Panc1 (cell line): ENCODE measurements at places on chromosomes 12 and 14. TPM values are rescaled to one million over a fixed set of nuclear protein-coding genes. Genes with fewer than 3 reads are reported as not detected.

DNA sequence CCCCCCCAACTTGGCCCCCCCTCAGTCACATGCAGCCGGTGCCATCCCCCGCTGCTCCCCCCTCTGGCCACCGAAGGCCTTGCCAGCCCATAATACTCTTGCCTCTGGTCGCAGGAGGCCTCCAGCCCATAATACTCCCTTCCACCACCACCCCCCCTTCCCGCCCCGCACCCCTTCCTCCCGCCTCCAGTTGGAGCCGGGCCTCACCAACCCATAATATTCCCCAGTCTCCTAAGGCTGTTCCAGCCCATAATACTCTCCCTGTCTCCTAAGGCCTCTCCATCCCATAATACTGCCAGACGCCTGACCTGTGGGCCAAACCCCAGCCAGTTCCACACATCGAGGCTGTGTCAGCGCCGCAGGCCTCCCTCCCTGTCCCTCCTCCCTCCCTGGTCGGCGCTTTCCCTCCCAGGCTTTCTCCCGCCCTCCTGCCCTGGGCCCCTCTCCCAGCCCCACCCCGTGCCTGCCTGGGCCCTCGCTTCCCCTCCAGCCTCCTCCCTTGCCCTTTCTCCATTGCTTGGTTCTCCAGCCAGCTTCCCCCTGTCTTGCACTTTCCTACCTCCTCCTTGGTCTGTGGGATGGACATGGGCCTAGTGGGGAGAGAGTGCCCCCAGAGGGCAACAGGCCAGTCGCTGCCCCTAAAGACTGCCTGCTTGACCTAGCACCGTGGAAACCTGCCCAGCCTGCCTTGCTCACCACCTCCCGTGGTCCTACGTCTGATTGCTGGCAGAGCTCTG, 6.8 kb upstream of the CHD4 start:
- no peak for DNase-seq

DNA sequence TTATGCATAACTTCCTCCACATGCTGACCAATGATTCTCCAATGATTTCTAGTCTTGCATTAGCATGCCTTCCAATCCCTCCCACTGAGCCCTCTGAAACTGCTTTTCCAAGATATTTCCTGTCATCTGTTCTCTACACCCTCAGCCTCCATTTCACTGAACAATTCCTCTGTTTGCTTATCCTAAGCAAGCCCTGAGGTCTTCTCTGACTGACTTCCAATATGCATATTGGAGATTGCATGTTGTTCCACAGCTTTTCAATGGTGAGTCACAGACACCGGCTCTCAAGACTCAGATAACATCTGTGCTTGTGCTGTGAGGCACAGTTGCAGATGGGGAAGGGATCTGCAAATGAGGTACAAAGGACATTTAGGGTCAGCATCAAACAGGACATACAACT, 141.0 kb downstream of the SLC16A7 start:
- DNase-seq = no peak

DNA sequence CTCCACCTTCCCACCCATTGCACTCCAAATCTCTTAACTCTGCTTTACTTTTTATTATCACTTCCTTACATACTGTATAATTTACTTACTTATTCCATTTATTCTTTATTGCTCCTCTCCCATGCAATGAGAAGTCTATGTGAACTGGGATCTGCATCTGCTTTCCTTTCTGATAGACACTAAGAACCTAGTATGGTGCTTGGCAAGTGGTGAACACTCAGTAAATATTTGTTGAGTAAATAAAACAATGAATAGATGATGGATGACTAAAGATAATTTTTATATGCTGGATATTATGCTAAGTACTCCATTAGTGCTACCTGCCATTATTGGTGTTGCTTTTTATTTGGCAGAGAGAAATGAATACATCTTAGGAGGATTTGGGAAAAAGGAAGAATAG, 151.0 kb downstream of the TPH2 start:
- DNase-seq = no peak

GRCh38 chr14:101122237-101123141, 219.0 kb upstream of the RTL1 start:
- no peak for DNase-seq

- DNase-seq = no peak
Measured at GRCh38 chr14:50697659-50698290, 29.7 kb upstream of the SAV1 start.

DNA sequence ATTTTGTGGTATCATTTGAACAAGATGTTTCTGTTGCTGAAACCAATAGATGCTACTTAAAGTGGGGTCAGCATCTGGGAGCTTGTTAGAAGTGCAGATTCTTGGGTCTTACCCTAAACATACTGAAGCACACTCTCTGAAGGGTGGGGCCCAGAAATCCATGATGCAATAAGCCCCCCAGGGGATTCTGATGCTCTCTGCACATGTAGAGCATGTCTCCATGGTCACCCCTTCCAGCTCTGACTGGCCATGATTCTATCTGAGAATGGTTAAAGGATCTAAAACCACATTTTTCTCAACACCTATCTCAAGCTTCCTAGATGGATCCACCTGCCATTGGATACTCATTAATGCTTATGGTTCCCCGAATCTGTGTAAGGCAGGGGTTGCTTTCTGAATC, 20.4 kb downstream of the JDP2 start:
- no peak for DNase-seq

- DNase-seq = no peak
Measured at GRCh38 chr12:90972226-90972625, 17.2 kb upstream of the CCER1 start.

The TBC1D30 gene
- total RNA-seq = 8.9 TPM

The RTL1 gene
- total RNA-seq = not detected

The HOXC10 gene
- 154 TPM for total RNA-seq

The NKX2-8 gene
- total RNA-seq = 0.18 TPM

The OVCH1 gene
- not detected for total RNA-seq

The TRIM9 gene
- 0.44 TPM for total RNA-seq

The COCH gene
- 1.3 TPM for total RNA-seq

The ACSM4 gene
- total RNA-seq = not detected

The DCN gene
- 1.9 TPM for total RNA-seq
